Cortex of kidney (tissue), 1 donor: ENCODE measurements at places on chromosomes 11 and 22.

DNA sequence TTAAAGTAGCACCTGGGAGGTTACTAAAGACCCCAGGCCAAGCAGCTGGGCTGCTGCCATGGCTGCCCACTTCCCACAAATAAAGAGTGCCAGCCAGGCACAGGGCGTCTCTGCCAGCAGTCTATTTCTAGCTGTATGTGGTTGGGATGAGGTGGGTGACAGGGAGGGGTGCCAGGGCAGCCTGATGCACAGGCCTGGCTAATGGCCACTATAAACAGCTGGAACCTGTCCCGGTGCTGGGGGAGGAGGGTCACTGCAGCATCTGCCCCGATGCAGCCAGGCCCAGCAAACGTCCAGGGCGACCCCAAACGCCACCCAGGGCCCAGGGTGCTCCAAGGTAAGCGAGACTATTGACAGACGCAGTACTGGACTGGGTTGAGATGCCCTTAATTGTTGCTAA is 37.4 kb downstream of the SCUBE1 start:
- no peak for DNase-seq

DNA sequence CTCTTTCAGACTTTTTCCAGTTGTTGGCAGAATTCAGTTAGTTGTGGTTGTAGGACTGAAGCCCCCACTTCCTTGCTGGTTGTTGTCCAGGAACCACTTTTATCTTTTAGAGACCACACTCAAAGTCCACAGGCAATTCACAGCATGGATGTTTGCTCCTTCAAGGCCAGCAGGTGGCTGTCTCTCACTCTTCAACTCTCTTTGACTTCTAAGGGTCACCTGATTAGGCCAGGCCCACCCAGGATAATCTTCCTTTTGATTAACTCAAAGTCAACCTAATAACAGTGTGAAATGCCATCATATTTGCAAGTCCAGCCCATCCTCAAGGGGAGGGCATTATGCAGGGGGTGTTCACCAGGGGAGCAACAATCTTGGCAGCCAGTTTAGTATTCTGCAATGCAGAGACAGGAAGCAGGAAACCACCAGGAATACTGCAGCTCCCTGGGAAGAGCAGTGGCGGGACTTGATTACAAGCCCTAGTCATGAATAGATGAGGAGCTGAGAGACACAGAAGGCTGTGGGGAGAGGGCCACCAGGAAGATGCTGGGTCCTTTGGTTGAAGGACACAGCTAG is 52.4 kb downstream of the LRRC74B start:
- DNase-seq, result no peak

GRCh38 chr11:61791737-61792309 is 576 bp downstream of the TMEM258 start:
- DNase-seq, result no peak

DNA sequence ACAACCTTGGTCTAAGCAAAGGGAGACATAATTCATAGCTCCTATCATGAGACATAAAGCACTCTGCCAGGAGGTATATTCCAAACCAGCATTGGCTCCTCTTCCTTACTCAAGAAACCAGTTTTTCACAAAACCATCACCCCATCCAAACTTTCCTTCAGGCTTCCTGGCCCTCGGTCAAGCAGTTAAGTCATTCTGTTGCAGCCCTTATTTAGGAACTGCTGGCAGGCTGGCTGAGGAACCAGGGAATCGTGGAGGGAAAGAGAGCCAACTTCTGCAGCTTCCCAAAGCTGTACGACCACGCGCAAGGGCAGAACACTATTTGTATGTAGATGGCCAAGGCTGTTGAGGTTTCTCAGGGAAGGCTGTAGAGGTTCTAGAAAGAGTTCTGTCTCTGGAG is 680 bp downstream of the IFT46 start:
- no peak for DNase-seq

DNA sequence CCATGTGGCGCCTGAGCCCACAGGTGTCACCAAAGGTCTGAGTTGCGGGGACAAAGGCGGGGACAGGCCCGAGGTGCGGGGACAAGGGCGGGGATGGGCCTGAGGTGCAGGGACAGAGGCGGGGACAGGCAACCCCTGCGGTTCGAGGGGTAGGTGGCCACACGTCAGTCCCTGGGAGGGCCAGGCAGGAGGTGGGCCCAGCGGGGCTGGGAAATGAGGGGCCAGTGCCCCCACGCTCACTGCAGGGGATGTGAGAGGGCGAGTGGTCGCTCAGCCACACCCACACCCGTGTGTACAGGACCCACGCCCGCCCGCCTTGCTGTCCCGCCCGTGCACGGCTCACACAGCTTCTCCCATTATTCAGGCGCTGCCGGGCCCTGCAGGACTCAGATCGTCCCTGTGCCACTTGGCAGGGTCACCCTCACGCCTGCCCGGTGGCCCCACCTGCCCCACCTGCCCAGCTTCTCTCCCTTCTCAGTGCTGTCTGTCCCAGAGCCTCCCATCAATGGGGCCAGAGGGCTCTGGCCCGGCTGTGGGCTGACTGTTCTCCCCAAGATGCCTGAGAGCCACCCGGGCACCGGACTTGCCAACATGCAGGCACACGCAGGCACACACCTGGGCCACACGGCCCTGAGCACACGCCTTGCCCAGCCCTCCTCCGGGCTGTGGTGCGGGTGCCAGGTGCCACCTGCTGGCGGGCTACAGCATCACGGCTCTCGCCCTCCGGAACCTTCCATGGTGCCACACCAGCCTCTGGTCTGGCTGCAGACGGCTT is 14.2 kb upstream of the MUC6 start:
- no peak for DNase-seq

GRCh38 chr11:44578279-44578678 is 12.8 kb downstream of the CD82 start:
- no peak for DNase-seq

GRCh38 chr22:28817919-28818859 is 17.8 kb upstream of the XBP1 start:
- DNase-seq, result no peak

DNA sequence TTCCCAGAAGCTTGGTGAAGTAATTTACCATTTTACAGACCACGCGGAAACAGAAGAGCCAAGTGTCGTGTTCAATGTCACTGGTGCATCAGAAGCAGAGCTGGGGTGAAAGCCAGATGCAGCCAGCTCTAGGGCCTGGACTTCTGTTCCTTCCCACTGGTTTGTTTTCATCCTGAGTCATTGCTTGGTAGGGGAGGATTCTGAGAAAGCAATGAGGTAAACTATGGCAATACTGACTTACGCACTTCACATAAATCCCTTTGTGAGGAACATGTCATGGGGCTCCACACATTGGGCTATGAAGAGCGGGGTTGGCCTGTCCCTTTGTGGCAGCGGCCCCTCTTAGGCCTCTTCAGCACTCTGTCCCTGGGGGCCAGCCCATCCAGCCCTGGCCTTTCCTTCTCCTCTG is 52.4 kb upstream of the RBFOX2 start:
- no peak for DNase-seq

- DNase-seq, result no peak
These were observed 141.1 kb downstream of the RCN1 start for GRCh38 chr11:32231909-32232493.

DNA sequence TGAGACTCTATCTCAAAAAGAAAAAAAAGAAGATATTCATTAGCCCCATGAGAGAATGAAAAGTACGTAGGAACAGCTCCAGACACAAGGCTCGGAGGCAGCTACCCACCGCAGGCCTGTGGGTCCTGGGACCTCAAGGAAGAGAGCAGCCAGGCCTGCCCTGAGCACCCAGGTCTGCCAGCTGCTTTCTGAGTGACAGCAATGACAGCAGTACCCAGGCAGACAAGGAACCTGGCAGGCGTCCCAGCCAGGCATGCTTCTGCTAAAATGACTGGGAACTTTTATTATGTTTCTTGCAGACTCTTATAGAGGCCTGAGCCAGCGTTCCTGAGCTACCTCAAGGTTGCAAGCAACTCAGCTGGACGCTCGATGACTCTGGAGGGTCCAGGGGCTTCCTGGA is 31.6 kb downstream of the CPT1A start:
- DNase-seq, result no peak

GRCh38 chr11:128814856-128815705 is 52.0 kb downstream of the KCNJ1 start:
- DNase-seq, result no peak

- DNase-seq, result no peak
These were observed 269.3 kb upstream of the ANO3 start for GRCh38 chr11:26062660-26063059.

DNA sequence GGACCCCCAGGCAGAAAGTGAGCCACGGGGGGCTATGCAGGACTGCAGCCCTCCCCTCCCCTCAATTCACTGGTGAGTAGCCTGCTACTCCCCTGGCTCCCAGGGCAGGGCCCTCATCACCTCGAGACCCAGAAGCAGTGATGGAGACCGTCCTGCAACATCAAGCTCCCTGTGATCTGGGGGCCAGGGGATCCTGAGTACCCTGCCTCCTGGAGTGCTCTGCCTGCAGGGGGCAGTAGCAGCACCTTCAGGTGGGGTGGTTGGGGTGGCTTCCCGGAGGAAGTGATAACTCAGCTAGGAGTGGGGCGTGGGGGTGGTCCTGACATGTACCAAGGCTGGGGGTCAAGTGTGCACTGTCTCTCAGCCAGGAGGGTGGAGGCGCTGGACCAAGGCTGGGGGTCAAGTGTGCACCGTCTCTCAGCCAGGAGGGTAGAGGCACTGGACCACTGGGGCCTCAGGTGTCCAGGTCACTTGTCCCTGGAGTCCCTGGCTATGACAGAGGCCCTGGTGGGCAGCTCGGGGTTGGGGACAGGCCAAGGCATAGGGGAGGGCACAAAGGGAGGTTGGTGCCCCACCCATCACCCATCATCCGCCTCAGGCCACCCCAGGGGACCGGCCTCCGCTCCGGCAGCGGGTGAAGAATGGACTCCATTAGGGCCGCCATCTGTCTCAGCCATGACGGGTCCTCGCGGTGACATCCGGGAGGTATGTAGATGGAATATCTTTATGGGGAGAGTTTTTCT is 9.4 kb downstream of the RTN4R start:
- DNase-seq, result no peak

DNA sequence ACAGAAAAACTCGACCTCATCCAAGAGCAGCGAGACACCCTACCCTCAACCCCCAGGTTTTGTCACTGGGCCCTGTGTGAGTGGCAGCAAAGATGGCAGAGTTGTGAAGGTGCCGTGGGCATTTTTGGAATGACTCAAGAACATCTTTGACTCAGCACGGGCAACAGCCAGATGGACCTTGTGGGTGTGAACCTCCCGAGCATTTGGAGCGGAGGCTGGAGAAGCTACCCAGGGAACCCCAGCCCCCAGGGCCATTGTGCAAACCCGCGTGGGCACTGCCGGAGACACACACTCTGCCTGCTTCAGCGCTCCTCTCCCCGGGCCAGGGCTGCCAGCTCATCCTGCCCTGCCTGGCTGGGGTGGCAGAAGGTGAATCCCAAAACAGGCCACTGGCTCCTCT is 66.1 kb downstream of the PANX1 start:
- DNase-seq, result no peak

- DNase-seq, result no peak
These were observed 5.5 kb downstream of the LRRC74B start for GRCh38 chr22:21051145-21051830.

- no peak for DNase-seq
These were observed 11.1 kb downstream of the POLR3H start for GRCh38 chr22:41532908-41533825.

- DNase-seq, result no peak
These were observed 89.6 kb downstream of the UBASH3B start for GRCh38 chr11:122745111-122745510.

DNA sequence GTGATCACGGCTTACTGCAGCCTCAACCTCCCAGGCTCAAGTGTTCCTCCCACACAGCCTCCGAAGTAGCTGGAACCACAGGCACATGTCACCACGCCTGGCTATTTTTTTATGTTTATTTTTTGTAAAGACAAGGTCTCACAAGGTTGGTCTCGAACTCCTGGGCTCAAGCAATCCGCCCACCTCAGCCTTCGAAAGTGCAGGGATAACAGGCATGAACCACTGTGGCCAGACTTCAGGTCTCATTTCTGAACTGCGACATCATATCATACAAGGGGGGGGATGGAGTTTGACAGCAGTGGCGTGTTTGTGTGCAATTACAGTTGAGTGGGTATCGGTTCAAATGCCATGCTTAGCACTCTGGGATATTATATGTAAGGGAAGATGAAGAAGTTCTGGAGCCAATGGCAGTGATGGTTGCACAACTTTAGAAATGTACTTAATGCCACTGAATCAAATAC is 6.9 kb downstream of the NAALADL1 start:
- no peak for DNase-seq
